ENCODE measurements at places on chromosomes 6 and 20.

DNA sequence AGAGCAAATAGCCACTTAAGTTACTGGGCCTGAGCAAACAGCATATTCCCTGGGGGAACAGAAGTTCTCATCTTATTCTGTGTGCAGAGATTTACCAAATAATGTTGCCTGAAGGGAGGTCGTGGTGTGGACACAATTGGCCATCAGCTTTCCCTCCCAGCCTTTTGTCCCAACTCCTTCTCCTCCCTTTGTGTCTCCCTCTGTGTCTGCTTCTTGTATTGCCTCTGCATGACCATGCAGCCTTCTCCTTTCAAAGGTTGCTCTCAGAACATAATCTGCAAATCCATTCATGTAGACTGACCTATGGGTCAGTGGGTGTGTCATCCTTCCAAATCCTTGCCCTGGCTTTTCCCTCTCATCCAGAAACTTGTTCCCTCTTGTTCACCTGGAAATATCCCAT lies 150.3 kb upstream of the INSM1 start:
- DNase-seq = no peak

- no peak for DNase-seq
Measured at GRCh38 chr6:28254121-28254519, 2.1 kb upstream of the ZKSCAN4 start.

- no peak for DNase-seq
Measured at GRCh38 chr6:94645191-94645590, 932.1 kb upstream of the MANEA start.

GRCh38 chr6:149261364-149262040 lies 56.0 kb upstream of the TAB2 start:
- DNase-seq = no peak

DNA sequence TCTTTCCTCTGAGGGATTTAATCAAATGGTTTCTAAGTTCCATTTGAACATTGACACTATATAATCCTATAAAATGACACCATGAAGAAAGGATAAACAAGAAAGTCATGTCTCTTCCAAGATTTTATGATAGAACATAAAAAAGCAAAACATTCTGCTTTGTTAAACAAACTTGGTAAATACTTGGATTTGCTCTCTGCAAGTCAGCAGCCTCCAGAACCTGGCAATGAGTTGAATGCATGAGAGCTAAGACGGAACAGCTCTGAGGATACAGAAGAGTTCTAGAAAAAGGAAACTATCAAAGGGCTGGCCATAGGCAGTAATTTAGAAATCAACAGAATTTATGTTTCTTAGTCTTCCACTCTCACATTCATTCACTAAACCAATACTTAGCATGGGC lies 656.0 kb upstream of the ID4 start:
- no peak for DNase-seq

DNA sequence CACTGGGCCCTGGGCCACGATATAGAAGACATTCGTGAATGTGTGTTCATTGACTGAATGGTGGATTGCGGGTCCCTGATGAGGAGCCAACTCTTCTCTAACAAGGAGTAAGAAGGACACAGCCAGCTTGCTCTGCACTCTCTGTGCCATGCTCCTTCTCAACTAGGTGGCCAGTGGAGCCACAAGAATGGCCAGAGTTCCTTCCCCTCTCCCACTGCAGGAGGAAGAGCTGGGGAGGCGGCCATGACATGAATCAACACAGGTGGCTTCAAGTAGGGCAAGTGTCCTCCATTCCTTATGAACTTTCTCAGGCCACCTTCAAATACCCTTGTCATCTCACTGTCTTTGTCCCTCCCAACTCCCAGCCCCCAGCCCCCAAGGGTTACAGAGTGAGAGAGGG lies 305.7 kb downstream of the KIF16B start:
- DNase-seq = no peak

DNA sequence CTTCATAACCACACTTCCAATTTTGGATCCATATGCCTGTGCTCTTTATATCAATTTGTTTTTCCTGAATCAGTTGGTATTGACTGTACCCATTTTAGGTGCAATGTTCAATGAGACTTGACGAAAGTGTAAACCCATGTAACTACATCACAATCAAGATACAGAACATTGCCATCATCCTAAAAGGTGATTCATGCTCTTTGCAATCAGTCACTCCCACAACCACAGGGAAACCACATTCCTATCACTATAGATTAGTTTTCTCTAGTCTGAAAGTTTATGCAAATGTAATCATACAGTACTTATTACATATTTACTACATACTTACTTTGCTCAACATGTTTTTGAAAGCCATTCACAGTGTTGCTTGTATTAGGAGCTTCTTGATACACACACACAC lies 167.4 kb downstream of the ADGRG6 start:
- DNase-seq = no peak

DNA sequence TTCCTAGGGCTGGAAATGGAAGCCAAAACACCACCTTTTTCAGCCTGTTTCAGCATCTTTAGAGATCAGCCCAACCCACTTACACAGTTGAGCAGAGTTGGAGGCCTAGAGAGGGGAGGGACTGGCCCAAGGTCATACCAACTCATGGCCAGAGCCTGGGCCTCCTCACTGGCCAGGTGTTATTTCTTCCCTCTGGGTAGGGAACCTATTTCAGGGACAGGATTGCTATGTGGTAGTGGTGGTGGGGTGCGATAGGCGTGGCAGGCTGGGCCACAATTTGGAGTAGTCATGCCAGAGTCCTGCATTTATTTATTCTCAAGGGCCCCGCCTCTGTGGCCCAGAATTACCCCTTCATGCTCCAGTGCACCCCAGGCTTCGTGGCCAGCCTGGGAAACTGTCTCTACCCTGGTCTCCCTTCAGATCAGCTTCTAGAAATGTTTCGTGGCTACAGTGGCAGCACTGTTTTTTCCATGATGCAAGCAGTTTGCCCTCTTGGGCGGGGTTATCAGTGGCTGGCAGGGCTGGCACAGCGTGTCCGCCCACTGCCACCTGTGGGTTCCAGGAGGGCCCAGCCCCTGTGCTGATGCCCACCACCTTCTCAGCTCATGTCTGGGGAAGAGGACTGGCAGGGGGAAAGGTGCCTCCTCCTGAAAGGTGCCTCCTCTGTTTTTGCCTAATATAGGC lies 6.2 kb downstream of the VEGFA start:
- DNase-seq = no peak

DNA sequence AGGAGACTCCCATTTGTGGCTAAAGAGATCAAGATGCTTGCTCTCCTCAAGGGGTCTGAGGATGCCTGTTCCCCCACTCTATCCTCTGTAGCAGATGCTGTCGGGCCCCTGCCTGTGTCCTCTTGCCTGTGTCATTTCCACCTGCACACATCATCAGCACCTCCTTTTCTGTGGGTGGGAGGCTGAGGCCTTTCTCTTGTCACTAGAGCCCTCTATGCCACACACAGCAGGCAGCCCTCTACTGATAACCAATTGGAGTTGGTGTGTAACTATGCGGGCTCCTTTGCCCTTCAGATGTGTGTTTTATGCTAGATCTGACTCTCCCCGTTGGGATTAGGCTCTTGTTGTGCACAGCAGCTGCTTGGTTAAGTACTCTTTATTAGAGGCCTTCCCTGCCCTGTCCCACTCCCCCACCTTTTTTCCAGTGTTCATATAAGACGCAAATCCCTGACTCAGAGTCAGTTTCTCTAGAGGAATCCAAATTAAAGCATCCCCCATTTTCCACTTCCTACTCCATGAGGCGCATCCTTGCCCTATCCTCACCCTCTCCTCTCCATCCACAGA lies 7.7 kb downstream of the TREML2 start:
- no peak for DNase-seq
